Activated CD4-positive, alpha-beta T cell treated with anti-CD3 and anti-CD28 coated beads, Interleukin-2, amount 50 U/mL, for 24 hours (primary cell): ENCODE measurements at places on chromosomes 5 and 9.

DNA sequence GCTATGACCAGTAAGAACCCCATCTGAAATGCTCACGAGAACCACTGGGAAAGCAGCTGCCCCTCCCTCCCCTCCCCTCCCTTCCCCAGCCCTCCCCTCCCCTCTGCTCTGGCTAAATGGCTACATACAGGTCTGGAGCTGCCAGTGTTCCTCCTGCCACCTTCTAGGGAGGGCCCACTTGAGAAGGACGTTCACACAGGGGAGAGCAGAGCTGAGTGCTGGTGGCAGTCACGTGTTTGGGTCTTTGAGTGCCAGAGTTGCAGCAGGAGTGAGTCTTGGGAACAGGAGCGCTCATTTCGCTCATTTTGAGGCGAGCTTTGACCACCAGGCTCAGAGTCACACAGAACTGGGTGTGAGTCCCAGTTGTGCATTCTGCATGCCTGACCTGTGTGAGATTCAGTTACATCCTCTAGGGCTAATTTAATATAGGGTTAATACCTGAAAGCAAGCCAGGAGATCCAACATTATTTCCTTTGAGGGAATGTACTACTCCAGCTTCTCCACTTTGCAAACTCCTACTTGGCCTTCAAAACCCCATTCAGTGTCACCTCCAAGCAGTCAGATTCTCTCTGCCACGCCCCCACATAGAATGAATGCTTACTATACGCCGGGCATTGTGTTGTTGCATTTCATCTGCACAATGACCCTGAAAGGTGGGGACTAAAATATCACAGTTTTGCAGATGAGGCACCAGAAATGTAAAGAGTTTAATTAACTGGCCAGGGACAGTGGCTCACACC is 25.1 kb downstream of the CPLX2 start:
- no peak for DNase-seq

DNA sequence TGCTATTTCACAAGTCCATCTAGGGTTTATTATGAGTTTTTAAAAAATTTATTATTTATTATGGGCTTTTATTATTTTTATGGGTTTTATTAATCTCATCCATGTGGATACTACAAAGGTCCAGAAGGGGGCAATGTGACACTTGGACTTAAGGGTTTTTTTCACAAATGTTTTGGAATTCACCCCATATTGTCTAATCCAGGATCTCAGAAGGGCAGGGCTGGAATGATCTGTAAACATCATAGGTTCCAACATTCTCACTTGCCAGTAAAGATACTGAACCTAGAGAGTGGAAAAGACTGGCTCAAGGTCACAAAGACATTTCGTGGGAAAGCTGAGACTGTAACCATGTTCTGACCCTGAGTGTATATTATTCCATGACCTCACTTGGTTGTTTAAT is 35.6 kb downstream of the NIM1K start:
- no peak for DNase-seq

DNA sequence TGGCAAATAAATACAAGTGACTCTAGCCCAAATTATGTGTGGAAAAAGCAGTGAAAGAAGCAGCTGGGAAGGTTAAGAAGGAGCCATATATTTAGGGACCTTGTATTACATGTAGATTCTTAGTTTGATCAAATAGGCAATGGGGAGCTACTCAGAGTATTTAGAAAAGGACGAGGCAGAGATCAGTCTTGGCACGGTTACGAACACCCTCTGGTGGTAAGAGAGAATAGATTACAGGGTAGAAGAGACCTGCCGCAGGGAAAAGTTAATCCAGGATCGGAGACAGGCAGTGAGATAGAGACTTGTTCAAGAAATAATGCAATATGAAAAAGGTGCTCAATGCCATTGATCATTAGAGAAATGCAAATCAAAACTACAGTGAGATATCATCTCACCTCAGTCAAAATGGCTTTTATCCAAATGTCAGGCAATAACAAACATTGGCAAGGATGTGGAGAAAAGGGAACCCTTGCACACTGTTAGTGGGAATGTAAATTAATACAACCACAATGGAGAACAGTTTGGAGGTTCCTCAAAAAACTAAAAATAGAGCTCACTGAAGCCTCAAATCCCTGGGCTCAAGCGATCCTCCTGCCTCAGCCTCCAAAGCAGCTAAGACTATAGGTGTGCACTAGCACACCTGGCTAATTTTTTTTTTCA is 12.0 kb downstream of the INIP start:
- no peak for DNase-seq

DNA sequence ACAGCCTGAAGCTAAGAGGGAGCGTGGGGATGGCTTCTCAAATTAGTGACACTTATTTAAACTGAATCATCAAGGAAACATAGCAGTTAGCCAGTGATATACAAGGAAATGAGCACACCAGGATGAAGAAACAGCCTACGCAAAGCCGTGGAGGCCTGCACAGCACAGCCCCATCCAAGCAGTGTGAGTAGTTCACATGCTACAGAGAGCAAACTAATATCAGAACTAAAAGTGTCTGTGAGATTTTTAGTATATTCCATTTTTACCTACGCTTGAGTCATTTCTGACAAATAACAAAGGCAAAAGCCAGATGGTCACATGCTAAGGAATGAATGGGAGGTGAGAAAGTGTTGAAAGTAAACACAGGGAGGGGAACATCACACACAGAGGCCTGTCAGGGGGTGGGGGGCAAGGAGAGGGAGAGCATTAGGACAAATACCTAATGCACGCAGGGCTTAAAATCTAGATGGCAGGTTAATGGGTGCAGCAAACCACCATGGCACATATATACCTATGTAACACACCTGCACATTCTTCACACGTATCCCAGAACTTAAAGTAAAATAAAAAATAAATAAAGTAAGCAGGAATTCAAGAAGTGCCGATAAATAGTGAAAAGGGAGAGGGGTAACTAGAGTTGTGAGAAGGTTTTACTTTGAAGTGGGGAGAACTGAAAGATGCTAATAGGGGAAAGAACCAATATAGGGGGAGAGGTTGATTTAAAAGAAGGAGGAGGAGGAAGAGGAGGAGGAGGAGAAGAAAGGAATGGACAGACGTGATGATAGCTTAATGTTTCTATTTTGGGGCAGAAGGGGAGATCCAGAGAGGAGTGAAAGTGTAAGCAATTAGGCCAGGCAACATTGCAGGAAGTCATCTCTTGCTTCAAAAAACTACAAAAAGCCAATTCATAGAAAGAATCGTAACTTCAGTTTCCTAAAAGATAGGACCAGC is 100.9 kb upstream of the PTGER4 start:
- DNase-seq: peak; percentile 54

- no peak for DNase-seq
These were observed 205.8 kb upstream of the KIF2A start for GRCh38 chr5:62100201-62100600.

DNA sequence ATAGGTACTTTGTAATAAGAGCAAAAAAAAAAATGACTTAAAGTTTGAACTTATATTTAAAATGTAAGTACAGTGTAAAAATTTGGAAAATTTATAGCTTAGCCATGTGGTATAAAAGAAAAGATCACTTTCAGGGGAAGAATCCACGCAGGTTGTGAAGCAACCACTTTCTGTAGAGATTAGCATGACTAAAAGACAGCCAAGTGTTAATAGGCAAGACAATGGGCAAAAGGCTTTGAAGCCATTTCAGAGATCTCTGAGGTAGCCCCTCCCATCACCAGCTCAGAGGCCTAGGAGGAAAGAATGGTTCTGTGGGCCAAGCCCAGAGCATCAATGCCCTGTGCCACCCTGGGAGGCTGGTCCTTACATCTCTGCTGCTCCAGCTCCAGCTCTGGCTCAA is 346.3 kb upstream of the CHD1 start:
- DNase-seq: no peak
